ENCODE measurements at places on chromosomes 4 and X.

DNA sequence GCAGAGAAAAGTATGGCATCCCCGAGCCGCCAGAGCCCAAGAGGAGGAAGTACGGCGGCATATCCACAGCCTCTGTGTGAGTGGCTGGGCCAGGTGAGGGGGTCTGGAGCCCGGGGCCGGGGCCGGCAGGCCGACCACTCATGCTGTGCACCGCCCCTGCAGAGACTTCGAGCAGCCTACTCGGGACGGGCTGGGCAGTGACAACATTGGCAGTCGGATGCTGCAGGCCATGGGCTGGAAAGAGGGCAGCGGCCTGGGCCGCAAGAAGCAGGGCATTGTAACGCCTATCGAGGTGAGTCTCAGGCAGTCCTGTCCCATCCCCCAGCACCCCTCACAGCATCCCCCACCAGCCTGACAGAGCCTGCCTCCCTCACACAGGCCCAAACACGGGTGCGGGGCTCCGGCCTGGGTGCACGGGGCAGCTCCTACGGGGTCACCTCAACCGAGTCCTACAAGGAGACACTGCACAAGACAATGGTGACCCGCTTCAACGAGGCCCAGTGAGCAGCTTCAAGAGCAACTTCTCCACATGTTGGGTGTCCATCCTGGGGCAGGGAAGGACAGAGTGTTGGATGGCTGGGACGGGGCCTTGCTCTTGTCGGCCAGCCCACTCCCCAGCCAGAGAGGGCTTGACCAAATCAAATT lies 7.4 kb upstream of the UBA1 start:
- no peak for DNase-seq

- DNase-seq, result no peak
Observed at GRCh38 chrX:71225009-71225408, 2.0 kb downstream of the GJB1 start.

DNA sequence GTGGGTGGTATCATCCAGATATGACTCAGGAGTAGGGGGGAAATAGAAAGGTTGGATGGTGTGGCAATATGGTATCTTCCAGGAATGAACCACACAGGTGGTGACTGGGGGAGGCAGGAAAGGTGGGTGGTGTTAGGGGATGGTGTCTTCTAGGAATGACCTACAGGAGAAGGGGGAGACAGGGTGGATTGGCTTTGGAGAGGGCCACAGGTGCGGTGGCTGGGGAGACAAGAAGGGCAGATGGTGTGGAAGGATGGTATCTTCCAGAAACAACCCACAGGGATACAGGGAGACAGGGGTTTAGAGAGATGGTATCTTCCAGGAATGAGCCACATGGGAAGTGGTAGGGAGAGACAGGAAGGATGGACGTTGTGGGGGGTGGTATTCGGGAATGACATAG lies 64.0 kb downstream of the MAOA start:
- no peak for DNase-seq

- no peak for DNase-seq
Observed at GRCh38 chr4:165931741-165932140, 58.7 kb downstream of the TLL1 start.

DNA sequence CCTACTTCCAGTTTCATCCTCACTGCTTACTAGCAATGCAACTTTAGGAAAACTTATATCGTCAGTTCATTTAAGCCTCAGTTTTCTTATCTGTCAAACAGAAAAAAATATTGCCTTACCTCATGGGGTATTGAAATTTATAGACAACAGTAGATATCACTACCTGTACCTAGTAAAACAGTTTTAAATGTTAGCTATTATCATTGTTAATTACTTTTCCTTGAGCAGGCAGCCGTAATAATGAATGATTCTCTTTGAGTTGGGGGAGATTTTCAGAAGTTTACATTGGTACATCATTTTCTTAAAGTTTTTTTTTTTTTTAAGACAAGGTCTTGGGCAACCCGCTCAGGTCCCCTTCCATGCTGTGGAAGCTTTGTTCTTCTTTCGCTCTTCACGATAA lies 71.7 kb upstream of the BMPR1B start:
- DNase-seq, result no peak

GRCh38 chrX:149453030-149453429 lies 52.1 kb downstream of the IDS start:
- no peak for DNase-seq

GRCh38 chr4:156788782-156789181 lies 182.8 kb downstream of the PDGFC start:
- no peak for DNase-seq

DNA sequence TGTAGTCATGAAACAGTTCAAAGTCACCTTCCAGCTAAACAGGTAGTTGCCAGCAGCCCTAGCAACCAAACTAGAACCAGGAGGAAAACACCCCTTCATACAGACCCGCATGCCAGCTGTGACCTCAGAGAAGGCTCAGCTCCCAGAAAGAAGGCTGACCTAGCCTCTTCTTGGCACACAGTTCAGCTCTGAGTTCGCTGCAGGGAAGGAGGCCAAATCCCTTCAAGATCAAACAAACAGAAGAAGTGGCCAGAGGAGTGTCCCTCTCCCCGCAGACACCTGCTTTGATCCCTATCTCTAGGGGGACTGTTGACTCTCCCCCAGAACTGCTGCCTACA lies 56.0 kb downstream of the HADH start:
- DNase-seq, result peak; percentile 49

DNA sequence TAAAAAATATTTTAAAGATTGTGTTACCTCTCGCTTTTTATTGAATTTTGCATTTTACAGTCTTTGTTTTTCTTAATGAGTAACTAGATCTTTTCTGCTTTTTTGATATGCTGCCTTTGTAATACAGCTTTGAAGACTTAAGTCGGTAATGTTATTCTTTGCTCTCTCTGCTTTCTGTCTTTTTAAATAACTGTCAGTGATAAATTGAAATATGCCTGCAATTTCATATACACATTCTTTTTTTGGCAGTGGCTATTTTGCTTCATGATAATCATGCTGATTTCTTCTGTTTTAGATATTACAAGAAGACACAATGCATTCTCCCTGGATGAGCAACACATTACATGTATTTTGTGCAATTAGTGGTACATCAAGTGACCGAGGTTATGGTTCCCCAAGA lies 42.0 kb upstream of the IL13RA1 start:
- DNase-seq, result no peak

DNA sequence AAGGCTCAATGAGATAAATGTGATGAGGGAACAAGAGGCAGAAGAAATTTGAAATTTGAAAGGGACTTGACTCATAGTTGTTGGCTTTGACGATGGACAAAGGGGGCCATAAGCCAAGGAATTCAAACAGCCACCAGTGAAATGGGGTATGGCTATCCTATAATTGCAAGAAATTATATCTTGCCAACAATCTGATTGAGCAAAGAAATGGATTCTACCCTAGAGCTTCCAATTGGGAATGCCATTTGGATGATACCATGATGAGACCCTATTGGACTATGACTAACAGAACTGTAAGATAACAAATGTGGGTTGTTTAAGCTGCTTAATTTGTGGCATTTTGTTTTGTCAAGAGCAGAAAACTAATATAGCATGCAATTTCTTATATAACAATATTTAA lies 270.1 kb upstream of the ARSJ start:
- DNase-seq, result no peak

DNA sequence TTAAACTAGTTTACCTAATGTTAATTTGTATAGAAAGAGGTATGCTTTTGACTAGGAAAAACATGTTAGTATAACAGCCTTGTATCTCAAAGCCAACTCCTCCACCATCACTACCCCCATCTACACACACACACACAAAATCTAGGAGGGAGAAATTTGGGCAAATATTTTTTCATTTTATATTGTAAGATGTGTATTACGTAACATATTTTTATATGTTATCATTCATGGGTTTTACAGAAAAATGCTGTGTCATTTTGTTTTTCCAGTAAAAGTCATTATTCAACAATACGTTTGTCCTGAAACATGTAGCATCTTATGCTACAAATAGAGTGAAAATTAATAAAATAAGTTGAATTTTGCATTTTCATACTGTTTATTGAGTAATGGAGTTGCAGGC lies 3.0 kb downstream of the SULT1B1 start:
- no peak for DNase-seq

DNA sequence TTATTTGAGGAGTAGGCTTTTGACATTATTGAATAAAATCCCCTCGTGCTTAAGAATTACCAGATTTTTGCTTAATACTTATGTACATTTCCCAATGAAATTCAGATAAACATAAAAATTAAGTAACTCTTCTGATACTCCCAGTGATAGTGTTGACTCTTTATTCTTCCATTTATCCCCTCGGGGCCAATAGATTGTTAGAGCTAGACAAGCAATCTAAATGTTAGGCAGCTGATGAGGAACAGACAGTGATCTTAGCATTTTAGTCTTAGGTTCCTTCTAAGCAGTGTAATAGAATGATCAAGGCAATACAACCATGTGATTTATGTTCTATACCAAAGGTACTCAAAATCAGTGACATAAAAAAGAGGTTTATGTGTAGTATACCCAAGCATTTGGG lies 68.7 kb downstream of the USP9X start:
- no peak for DNase-seq

DNA sequence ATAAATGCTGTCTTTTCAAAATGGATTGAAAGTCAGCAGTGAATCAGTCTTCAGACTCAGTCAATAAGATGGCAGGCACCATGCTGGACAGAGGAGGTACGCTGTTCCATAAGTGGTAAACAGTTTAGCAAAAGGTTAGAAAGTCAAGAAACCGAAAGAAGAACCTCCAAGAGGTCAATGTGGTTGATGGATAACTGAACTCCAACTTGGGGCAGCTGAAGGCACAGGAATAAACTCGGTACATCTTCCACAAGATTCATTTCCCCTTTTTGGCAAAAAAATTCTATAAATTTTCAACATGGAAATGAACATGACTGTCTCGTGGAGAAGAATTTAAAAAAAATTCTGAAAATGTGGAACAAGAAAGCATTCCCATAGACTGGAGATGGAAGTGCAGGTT lies 18.4 kb upstream of the SEL1L3 start:
- no peak for DNase-seq

DNA sequence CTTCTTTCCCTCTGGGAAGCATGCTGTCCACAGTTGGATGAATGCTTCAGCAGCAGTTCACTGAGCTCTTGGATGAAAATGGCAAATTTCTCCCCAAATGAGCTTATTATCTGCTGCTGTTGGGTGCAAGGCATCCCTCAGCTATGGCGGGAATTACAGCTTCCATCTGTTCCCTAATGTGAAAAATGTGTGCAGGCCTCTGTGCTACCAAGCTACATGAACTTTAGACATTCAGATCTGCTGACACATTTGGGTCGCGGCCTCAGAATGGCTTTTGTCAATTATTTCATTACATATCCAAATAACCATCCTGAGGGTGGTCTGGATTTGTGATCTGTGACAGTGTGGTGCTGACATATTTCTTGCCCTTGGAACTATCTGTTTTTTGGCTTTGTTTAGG lies 119.5 kb upstream of the SCML1 start:
- DNase-seq, result no peak

- DNase-seq, result no peak
Observed at GRCh38 chr4:112311516-112311915, 14.3 kb downstream of the ALPK1 start.

- no peak for DNase-seq
Observed at GRCh38 chr4:47711183-47711582, 126.7 kb downstream of the CORIN start.

GRCh38 chr4:73603854-73604584 lies 16.2 kb downstream of the RASSF6 start:
- DNase-seq, result no peak

DNA sequence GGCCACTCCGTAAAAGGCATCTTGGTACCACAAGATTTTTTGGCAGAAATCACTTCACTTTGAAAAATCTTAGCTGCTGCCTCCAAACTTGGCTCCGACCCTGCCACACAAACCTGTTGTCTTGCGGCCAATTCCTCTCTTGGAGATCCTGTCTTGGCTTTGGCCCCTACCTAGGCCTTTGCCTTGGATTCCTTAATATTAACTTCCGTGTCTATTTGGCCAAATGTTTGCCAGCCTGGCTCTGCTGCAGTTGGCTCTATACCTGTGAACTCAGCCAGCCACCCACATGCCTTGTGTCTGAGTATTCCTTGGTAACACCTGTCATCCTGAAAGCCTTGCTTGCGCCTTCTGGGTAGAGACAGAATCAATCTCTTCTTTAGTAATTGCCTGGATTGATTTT lies 12.5 kb downstream of the GRXCR1 start:
- no peak for DNase-seq

DNA sequence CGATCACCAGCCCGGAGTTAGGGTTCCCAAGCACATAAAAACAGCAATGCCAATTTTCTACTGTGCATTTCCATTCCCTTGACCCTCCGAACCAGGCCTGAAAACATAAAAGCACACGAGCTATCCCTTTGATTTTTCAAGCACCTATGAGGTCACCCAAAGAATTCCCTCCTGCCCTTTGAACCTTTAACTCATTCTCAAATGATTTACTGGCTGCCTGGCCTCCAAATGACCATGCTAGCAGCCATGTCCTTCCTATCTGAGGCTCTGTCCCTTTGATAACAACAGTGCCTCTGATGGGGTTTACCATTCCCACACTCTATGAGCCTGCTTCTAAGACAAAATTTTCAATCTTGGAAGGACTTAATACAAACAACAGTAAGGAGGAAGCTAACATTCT lies 15.2 kb downstream of the SHROOM4 start:
- no peak for DNase-seq

GRCh38 chr4:70863099-70863790 lies 23.6 kb upstream of the GRSF1 start:
- no peak for DNase-seq

GRCh38 chrX:54931107-54931506 lies 10.5 kb downstream of the TRO start:
- DNase-seq, result no peak

GRCh38 chrX:9555354-9555753 lies 90.5 kb downstream of the TBL1X start:
- no peak for DNase-seq

GRCh38 chr4:138981930-138982390 lies 33.6 kb upstream of the NOCT start:
- no peak for DNase-seq

DNA sequence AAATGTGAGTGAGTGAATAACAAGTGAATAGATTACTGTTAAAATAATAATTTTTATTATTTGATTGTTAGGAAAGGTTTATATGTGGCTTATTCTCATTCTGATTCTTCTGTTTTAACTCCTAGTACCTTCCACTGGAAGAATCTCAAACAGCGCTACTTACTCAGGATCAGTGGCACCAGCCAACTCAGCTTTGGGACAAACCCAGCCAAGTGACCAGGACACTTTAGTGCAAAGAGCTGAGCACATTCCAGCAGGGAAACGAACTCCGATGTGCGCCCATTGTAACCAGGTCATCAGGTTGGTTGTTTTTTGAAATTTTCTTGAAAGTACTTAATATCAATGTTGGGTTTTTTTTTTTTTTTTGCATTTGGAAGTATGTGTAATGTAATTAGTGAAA lies 117.6 kb upstream of the BMPR1B start:
- DNase-seq, result no peak
